ENCODE measurements at places on chromosomes 7 and 10.

GRCh38 chr10:677038-677437 lies 12.4 kb downstream of the DIP2C start:
- DNase-seq = no peak

GRCh38 chr10:30056281-30056680 lies 3.1 kb downstream of the JCAD start:
- no peak for DNase-seq

DNA sequence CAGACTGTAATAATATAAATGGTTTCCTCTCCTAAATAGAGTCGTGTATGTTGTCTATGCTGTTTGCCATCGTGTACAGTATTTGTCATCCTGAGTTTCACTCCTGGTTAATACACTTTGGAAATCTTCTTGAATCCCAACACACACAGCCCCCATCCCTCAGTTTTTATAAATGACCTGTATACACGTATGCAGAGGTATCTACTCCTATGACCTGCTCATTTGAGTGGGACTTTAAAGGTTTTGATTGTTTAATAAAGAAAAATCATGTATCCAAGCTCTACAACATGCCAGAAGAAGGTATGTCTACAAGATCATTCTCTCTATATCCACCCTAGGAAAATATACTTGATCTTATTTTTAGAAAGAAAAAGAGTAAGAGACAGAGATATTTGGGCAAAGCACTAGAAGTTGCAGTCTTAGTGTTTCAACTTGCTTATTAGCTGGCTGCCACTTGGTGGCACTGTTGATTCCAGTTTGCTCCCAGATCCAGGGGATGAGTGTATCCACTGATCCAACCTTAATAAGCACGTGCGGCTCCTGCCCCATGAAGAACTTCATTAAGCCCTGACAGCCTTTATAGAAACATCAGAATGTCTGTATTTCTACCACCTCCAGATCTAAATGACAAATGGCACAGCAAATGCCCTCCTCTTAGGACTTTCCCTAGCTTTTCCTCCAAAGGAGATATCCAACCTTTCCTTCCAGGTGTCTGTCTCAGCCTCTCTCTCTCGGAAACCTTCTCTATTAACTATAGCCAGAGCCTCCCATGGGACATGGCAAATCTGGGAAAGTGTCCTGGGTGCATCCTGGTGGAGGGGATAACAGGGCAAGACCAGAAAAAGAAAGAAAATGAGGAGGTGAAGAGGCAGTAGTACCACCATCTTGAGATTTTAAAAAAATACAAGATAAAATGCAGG lies 181.6 kb upstream of the NEBL start:
- peak; percentile 81 for DNase-seq

DNA sequence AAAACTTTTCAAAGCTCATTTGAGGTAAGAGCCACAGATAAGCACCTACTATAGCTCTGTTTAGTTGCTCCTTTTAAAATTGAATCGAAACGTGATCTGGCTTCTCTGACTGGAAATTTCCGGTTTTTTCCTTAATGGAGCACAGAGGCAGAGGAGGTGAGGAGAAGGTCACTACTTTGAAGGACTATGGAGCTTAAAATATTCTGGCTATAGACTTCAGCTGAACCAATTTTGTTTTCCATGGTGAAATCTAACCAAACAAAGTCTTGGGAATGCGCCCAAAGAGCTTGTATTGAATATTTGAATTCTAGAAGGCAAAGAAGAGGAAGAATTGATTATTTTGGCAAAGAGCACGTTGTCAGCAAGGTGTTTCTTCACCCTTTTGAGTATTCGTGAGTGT lies 711.1 kb downstream of the SUGCT start:
- DNase-seq = no peak

DNA sequence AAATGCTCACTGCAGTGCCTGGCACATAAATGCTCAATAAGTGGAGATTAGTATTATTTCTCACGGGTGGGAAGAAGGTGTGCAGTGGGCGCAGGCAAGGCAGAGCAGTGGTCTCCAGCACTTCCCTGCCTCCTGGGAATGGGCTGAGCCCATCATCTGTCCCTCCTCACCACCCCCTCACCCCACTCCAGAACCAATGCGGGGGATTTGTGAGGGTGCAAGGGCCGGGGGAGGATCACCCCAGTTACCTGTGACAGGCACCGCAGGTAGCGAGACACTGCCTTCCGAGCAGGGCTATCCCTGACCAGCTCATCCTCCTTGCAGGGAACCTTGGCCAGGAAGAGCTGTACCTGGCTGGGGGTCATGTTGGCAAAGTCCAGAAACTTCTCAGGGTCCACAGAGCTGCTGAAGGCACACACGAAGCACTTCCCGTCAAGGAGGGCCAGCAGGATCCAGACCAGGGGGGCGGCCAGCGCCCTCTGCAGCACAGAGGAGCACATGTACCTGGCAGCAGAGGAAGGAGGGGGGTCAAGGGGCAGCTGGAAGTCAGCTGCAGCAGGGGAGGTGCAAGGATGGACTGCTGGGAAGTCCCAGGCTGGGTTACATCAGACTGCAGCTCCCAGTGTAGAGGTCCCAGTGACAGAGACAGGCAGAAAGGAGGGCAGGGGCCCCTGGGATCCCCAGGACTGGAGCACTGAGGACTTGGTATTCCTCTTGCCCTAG lies 2.8 kb downstream of the CALHM3 start:
- DNase-seq = no peak

Measured in thyroid gland (tissue), 4 donors.